B cell (primary cell): ENCODE measurements at places on chromosomes 7 and 10. TPM values are rescaled to one million over a fixed set of nuclear protein-coding genes. Genes with fewer than 3 reads are reported as not detected.
A peak's percentile ranks its signal among the peaks of the same experiment; 100 is the strongest.

GRCh38 chr10:114024876-114025610 is 18.6 kb upstream of the ADRB1 start:
- no peaks in the 10 kb centered on the region for H3K27me3 ChIP-seq
- peak overlapping the region; percentile 54 for H3K27ac ChIP-seq
- peaks cover 24% of the 10 kb centered on the region for H3K4me1 ChIP-seq
- no peaks in the 10 kb centered on the region for H3K36me3 ChIP-seq
- H3K4me3 ChIP-seq: peak overlapping the region; percentile 38
- DNase-seq: peak; percentile 78

DNA sequence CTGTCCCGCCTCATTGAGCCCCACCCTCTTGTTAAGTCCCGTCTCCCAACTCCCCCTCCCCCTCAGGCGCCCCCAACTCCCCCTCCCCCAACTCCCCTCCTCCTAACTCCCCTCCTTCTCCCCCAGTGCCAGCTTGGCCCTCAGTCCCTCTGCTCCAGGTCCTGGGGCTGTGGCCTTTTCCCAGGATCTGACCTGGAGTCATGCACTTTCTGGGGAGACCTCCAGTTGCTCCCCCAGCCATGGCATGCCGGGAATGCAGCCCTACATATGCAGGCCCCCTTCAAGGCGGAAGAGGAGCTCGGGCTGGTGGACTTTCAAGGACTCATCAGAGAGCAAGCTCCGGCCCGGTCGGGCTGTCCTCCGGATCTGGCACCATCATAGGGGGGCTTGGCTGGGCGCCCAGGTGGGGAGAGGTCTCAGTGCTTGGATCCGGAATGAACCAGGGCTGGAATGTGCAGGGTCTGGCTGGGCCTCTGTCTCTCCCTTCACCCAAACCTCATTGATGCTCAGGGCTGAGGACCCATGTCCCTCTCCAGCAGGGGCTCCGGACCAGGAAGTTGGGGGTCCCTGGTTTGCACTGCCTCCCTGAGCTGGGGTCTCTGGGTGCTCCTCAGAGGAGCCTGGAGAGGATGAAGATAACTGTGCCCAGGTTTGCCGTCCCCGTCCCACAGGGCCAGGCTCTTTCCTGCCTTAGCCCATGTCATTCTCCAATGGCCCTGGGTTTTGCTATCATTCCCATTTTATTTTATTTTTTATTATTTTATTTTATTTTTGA is 41.1 kb downstream of the TMEM270 start:
- DNase-seq: no peak
- H3K4me1 ChIP-seq: no peaks in the 10 kb centered on the region
- no peaks in the 10 kb centered on the region for H3K27me3 ChIP-seq
- no peaks in the 10 kb centered on the region for H3K36me3 ChIP-seq

- no peaks in the 10 kb centered on the region for H3K4me1 ChIP-seq
- no peak overlapping the region for H3K4me3 ChIP-seq
- no peak for DNase-seq
- no peaks in the 10 kb centered on the region for H3K36me3 ChIP-seq
Measured at GRCh38 chr7:85004402-85004801, 182.5 kb downstream of the SEMA3D start.

DNA sequence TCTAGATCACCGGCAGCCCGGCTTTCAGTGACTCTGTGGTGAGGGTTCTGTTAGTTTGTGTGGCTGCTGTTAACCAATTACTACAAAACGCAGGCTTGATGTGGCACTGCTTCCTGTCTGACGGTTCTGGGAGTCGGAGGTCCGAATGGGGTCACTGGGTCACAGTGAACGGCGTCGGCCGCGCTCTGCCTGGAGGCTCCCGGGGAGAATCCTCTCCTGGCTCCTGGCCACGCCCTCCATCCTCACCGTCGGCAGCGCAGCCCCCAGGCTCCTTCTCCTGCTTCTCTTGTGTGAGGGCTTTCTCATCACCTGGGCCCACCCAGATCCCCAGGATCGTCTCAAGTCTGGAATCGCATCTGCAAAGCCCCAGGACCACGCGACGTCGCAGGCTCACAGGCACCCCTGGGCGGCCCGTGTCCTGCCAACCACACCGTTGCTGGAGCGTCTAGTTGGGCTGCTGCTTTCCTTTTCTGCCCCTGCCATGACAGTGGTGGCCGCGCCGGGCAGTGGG is 31.8 kb upstream of the NKX6-2 start:
- no peaks in the 10 kb centered on the region for H3K27me3 ChIP-seq
- H3K36me3 ChIP-seq: no peaks in the 10 kb centered on the region
- H3K4me1 ChIP-seq: no peaks in the 10 kb centered on the region
- DNase-seq: no peak
- no peak overlapping the region for H3K4me3 ChIP-seq

DNA sequence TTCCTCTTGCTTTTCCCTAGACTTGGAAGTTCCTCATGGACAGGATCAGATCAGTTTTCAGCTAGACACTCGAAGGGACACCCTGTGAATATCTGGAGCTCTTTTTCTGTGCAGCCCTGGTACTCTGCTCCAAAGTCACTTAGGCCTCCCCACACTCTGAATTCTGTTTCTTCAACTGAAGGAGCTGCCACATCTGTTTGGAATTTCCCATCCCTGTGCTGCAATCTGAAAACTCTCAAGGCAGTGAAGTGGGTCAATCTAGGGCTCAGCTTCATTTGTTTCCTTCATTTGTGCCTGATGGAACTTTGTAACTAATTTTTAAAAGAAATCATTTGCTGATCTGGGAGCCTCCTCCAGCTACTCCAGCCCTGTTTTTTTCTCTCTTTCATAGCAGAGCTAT is 9.6 kb downstream of the EPC1 start:
- no peak for DNase-seq
- peaks cover 70% of the 10 kb centered on the region for H3K4me1 ChIP-seq
- no peak overlapping the region for H3K4me3 ChIP-seq

DNA sequence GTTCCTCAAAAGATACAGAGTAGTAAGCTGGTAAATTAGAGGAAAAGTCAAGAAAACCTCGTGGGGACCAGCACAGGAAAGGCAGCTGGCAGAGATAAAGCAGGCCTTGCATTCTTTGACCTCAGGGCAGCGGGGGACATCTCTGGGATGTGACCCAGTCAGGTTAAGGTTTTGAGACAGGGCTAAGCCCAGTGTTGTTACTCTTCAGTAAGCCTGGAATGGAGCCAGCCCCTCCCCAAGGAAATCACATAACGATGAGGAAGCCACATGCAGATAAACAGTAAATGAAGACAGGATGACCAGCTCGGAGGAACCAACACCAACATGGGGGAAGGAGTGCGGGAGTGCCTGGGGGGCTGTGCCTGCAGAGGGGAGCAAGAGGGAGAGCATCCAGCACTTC is 99.6 kb downstream of the JAZF1 start:
- H3K4me3 ChIP-seq: no peak overlapping the region
- no peak for DNase-seq
- H3K27ac ChIP-seq: peak overlapping the region; percentile 37
- H3K36me3 ChIP-seq: no peaks in the 10 kb centered on the region
- H3K4me1 ChIP-seq: peaks cover 13% of the 10 kb centered on the region

- H3K27me3 ChIP-seq: no peaks in the 10 kb centered on the region
- no peak overlapping the region for H3K4me3 ChIP-seq
- peaks cover 22% of the 10 kb centered on the region for H3K4me1 ChIP-seq
- H3K36me3 ChIP-seq: no peaks in the 10 kb centered on the region
Measured at GRCh38 chr10:6781133-6781770, 201.2 kb upstream of the PRKCQ start.

DNA sequence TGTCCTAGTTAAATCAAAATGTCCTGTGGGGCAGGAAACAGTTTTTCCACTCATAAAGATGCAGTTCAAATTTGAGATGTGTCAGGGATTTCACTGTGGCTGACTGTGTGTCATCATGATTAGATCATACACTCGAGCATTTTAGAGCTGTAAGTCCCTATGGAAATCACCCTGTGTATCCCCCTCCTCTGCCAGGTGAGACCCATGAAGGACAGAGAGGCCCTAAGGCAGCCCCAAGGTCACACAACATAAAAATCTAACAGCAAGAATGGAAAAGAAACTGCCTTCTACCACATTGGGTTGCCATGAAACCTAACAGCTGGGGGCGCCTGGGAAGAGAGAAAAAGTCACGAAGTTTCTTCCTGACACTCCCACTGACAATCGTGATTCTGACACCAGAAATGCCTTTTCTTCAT is 135.8 kb downstream of the KCNMA1 start:
- H3K27ac ChIP-seq: no peak overlapping the region
- H3K36me3 ChIP-seq: no peaks in the 10 kb centered on the region
- no peaks in the 10 kb centered on the region for H3K27me3 ChIP-seq
- no peaks in the 10 kb centered on the region for H3K4me1 ChIP-seq
- H3K4me3 ChIP-seq: no peak overlapping the region

- no peaks in the 10 kb centered on the region for H3K27me3 ChIP-seq
- H3K4me1 ChIP-seq: no peaks in the 10 kb centered on the region
- DNase-seq: no peak
- H3K27ac ChIP-seq: no peak overlapping the region
- no peaks in the 10 kb centered on the region for H3K36me3 ChIP-seq
- H3K4me3 ChIP-seq: no peak overlapping the region
Measured at GRCh38 chr10:28794986-28795385, 117.7 kb downstream of the BAMBI start.

GRCh38 chr10:13740461-13740860 is 153.7 kb downstream of the PRPF18 start:
- H3K4me1 ChIP-seq: peaks cover 6% of the 10 kb centered on the region
- no peak overlapping the region for H3K4me3 ChIP-seq
- no peak overlapping the region for H3K27ac ChIP-seq
- H3K27me3 ChIP-seq: no peaks in the 10 kb centered on the region

DNA sequence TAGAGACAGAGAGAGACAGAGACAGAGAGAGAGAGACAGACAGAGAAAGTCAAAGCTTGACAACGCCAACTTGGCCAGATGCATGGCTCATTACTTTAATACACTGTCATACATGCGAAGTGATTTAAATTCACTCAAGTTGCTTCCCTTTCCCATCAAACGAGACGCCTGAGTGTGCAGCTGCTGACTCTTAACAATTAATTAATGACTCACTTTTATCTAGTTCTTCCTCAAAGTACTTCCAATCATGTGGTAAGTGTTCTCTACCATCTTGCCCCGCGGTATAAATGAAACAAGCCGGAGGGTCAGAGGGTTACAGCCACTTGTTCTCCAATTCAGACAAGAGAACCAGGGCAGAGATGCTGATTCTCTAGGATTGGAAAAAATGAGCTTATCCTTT is 90.8 kb downstream of the SFMBT2 start:
- peaks cover 25% of the 10 kb centered on the region for H3K4me1 ChIP-seq
- H3K27me3 ChIP-seq: no peaks in the 10 kb centered on the region
- no peak overlapping the region for H3K27ac ChIP-seq

DNA sequence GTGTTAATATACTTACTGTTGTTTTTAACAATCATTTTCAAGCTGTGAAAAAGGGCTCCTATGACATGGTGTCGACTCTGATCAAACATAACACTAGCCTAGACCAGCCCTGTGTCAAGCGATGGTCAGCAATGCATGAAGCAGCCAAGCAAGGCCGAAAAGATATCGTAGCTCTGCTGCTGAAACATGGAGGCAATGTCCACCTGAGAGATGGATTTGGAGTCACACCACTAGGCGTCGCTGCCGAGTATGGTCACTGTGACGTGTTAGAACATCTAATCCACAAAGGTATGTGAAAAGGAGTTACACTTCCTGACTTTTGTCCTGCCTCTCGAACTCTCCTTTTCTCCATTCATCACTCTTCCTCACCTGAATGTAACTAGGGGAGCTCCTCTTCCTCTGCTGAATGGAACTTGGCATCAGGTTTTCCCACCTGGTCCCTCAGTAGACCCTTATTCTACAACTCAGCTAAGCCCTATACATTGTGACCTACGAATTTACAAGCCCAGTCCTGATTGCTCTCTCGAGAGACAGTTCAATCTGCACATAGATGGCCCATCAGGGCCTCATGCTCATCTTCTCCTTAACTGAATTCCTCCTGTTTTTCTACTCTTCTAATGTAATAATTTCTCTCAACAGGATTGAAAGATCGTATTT is 23.0 kb downstream of the ASB15 start:
- no peaks in the 10 kb centered on the region for H3K36me3 ChIP-seq
- no peak overlapping the region for H3K27ac ChIP-seq
- DNase-seq: peak; percentile 50
- H3K4me3 ChIP-seq: no peak overlapping the region
- H3K4me1 ChIP-seq: no peaks in the 10 kb centered on the region
- H3K27me3 ChIP-seq: no peaks in the 10 kb centered on the region

DNA sequence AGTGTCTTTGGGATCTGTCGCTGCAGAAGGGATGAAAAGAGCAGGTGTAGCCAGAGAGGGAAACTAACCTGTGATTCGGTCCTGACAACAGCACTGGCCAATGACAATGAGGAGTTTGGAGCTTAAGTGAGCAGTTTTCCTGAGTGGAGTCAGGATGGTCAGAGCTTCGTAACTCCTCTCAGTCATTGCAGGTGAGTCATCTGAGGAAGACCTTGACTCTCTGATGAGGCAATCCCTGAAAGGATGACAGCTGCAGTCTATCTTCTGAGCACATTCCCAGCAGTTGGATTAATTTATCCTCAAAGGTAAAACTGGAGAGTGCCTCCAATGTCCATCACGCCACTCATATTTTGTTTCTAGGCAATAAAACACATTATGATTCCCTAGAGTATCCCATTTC is 401.9 kb downstream of the POM121L12 start:
- no peaks in the 10 kb centered on the region for H3K4me1 ChIP-seq
- DNase-seq: no peak
- no peak overlapping the region for H3K4me3 ChIP-seq
- H3K36me3 ChIP-seq: no peaks in the 10 kb centered on the region
- H3K27ac ChIP-seq: no peak overlapping the region

- no peak overlapping the region for H3K4me3 ChIP-seq
- H3K27ac ChIP-seq: no peak overlapping the region
- peaks cover 2% of the 10 kb centered on the region for H3K36me3 ChIP-seq
Measured at GRCh38 chr7:2515424-2516193, 4.0 kb upstream of the LFNG start.

DNA sequence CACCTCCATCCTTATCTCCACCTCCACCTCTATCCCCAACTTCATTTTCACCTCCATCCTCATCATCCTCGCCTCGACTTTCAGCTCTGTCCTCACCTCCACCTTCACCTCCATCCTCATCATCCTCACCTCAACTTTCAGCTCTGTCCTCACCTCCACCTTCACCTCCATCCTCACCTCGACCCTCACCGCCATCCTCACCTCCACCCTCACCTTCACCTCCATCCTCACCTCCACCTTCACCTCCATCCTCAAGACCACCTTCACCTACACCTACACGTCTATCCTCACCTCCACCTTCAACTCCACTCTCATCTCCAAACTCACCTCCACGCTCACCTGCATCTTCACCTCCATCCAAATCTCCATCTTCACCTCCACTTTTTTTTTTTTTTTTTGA is 12.0 kb upstream of the RABGEF1 start:
- peaks cover 8% of the 10 kb centered on the region for H3K4me1 ChIP-seq
- no peaks in the 10 kb centered on the region for H3K27me3 ChIP-seq
- DNase-seq: no peak
- H3K4me3 ChIP-seq: no peak overlapping the region

DNA sequence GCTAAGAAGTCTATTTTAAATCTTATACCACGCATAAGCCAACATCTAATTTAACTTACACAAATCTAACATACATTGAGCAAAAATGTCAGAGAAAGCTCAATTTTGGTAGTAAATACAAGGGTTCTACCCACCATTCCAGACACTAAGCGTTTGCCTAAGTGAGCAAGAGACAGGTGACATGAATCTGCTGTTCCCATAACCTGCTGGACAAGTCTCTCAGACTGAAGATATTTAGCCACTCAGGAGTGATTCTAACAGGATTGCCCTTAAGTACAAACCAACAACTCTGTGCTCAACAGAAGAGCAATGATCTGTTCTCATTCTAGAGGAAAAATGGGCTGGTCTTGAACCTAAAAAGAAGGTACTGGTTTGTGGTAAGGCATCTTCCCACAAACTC is 18.8 kb downstream of the EZH2 start:
- peaks cover 4% of the 10 kb centered on the region for H3K4me1 ChIP-seq
- H3K36me3 ChIP-seq: no peaks in the 10 kb centered on the region
- H3K27ac ChIP-seq: no peak overlapping the region
- no peak for DNase-seq

The GIMAP5 gene
- 0.10 and 0.27 TPM in 2 replicates for total RNA-seq

The GIMAP7 gene
- 0.30 and 0.41 TPM in 2 replicates for total RNA-seq

The GARIN1A gene
- 2.2 and 2.4 TPM in 2 replicates for total RNA-seq

The DDX56 gene
- total RNA-seq: 102 and 104 TPM in 2 replicates

The MRLN gene
- not detected in 2 replicates for total RNA-seq
